ENCODE measurements at places on chromosomes 7 and 10. TPM values are rescaled to one million over a fixed set of nuclear protein-coding genes. Genes with fewer than 3 reads are reported as not detected.

Gene VSTM4
- 16.4 TPM for total RNA-seq

Gene AGR2
- total RNA-seq, result 0.40 TPM

Gene GIMAP4
- total RNA-seq, result 52.8 TPM

Gene KLLN
- total RNA-seq, result 0.98 TPM

Gene ANAPC16
- 76.1 TPM for total RNA-seq

Gene EPO
- total RNA-seq, result not detected

Gene LRRTM3
- 0.31 TPM for total RNA-seq

Gene SPDYE16
- total RNA-seq, result 1.9 TPM

Gene ATP6V0A4
- not detected for total RNA-seq

Gene GRID1
- 15.4 TPM for total RNA-seq

Gene MUC3A
- 0.36 TPM for total RNA-seq

Gene BTBD16
- total RNA-seq, result 0.89 TPM

Gene ANXA8
- 2.5 TPM for total RNA-seq

Gene AZGP1
- total RNA-seq, result 120 TPM

Gene RBM20
- 0.67 TPM for total RNA-seq

Gene CPA1
- 4.1 TPM for total RNA-seq

Gene CAV1
- total RNA-seq, result 353 TPM

Gene PIP
- total RNA-seq, result not detected

Gene SLC18A3
- not detected for total RNA-seq

Gene ERVW-1
- total RNA-seq, result 0.22 TPM

Gene GPC2
- total RNA-seq, result 2.7 TPM

Gene OR6B1
- not detected for total RNA-seq

Gene CFAP70
- 6.6 TPM for total RNA-seq

Gene GCC1
- 14.4 TPM for total RNA-seq

Gene ZNF398
- total RNA-seq, result 17.3 TPM

Gene IGF2BP3
- total RNA-seq, result 2.0 TPM

Gene VWDE
- total RNA-seq, result 2.8 TPM

Gene ADCY1
- 5.5 TPM for total RNA-seq

Gene FKBP9
- total RNA-seq, result 150 TPM

Gene MAP3K8
- total RNA-seq, result 85.2 TPM

Gene GALNT17
- total RNA-seq, result 65.4 TPM

Gene PLCE1
- 16.9 TPM for total RNA-seq

Gene LRMDA
- total RNA-seq, result 16.6 TPM

Gene ITPRID1
- not detected for total RNA-seq

All from sciatic nerve (tissue), 2 donors.